ENCODE measurements at places on chromosomes 3 and 15.

DNA sequence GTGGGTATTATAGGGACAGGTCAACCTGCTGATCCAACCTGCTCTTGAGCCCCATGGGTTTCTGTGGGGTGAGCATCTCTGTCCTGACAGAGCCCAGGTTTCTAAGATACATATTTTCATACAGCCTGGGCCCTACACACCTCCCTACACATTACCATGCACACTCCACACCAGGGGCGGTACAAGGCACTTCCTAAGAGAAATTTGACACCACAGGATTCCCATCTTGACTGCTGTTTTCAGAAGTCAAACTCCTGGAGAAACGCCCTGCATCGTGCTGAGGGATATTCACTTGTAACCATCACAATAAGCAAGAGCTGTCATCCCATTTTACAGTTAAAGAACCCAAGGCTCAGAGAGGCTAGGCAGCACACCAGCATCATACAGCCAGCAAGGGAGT is 50.1 kb downstream of the NUP210 start:
- DNase-seq, result no peak

DNA sequence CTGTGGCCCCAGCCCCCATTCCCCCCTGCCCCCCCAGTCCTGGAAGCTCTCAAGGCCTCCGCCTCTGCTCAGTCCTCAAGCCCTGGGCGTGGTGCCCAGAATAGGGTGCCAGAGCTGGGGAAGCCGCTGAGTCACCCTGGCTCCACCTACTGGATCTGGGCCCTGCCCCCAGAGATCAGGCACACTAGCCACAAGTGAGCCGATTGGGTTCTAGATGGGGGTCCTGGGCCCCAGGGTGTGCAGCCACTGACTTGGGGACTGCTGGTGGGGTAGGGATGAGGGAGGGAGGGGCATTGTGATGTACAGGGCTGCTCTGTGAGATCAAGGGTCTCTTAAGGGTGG is 5.7 kb downstream of the EIF4G1 start:
- peak; percentile 52 for DNase-seq

- no peak for DNase-seq
Measured at GRCh38 chr15:31304751-31305365, 21.8 kb upstream of the KLF13 start.

DNA sequence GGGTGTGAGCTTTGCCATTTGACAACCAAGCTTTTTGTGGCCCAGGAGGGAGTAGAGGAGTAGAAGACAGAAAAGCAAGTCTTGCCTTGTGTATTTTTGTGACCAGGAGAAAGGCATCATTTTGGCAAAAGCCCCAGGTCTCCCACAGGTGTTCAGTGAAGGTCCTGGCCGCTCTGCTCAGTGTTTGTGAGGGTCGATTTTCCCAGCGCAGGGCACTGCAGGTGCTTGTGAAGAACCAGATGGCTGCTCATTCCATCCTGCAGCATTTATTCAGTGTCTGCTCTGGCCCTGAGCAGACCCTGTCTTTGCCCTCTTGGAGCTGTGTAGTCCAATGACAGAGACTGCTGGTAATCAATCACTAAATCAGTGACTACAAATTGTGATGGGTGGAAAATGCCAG is 19.5 kb downstream of the TRAK1 start:
- DNase-seq, result no peak

DNA sequence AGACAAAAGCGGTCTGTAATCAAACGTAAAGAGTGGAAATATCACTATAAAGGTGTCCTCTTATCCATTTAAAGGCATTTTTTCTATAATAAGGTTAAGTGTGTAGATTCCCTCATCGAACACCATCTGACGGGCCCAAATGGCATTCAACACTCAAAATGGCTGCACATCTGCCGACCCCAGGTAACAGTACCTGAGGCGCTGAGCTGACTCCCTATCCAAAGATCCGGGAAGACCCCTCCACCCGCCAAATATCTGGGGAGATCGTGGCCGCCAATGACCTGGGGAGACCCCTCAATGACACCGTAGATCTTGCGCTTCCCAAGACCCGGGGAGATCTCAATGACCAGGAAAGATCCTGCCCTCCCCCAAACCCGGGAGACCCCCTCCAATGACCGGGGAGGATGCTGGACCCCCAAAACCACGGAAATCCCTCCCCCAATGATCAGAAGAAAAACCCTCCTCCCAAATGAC is 476 bp downstream of the IP6K2 start:
- DNase-seq, result peak; percentile 12

- no peak for DNase-seq
Measured at GRCh38 chr15:27399241-27399640, 428.3 kb downstream of the GABRG3 start.

DNA sequence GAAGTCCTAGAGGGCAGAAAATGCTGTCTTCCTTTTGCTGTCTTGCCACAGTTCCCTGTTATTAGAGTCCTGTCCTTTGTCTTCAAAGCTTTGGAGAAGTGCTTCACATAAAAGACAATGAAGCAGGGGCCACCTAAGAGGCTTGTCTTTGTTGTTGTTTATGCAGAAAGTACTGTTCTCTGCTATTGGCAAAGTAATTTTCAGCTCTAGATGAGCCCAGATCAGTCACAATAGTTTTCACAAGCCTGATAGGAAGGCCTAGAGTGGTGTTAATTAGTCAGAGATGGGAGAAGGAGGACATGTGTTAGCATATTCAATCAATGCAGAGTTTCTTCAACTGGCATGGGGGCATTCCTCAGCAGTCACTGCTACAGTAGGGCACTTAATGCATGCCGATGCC is 300.0 kb downstream of the PTPRG start:
- no peak for DNase-seq

- no peak for DNase-seq
Measured at GRCh38 chr15:50190723-50191122, 8.7 kb downstream of the SLC27A2 start.

- no peak for DNase-seq
Measured at GRCh38 chr15:62119227-62119864, 45.7 kb downstream of the C2CD4B start.

DNA sequence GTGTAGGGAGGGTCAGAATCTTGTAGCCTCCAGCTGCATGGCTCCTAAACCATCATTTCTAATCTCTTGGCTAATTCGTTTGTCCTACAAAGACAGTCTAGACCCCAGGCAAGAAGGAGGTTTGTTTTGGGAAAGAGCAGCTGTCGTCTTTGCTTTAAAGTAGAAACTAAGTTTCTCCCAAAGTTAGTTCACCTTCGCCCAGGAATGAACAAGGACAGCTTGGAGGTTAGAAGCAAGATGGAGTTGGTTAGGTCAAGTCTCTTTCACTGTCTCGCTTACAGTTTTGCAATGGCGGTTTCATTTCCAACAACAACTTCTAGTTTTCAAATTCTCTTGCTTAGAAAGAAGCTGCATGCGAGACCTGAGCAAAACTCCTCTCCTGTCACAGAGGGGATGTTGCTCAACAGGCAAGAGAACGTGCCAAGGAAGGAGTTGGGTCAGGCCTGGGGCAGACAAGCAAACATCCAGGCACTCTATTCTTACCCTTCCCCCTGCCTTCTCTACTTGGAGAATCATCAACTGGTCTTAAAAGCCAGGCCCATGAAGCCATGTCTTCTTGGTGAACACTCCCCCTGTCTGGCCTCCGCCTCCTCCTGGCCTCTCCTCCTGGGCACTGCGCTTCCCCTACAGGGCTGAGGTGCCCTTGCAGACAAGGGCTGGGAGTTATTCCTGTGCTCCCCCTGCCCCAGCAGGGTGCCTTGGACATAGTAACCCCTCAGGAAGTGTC is 57.6 kb downstream of the TMEM44 start:
- DNase-seq, result no peak

GRCh38 chr3:55541456-55541855 is 54.4 kb upstream of the WNT5A start:
- no peak for DNase-seq

GRCh38 chr15:49467746-49468480 is 44.9 kb downstream of the FGF7 start:
- DNase-seq, result no peak

- no peak for DNase-seq
Measured at GRCh38 chr3:70620956-70621355, 308.5 kb upstream of the MDFIC2 start.

GRCh38 chr15:89749526-89749925 is 1.5 kb downstream of the MESP1 start:
- no peak for DNase-seq

Measured in activated CD4-positive, alpha-beta T cell treated with anti-CD3 and anti-CD28 coated beads for 4 hours (primary cell).